Right renal pelvis (tissue), 4 donors: ENCODE measurements at places on chromosomes 7 and 10.

- DNase-seq, result no peak
Observed at GRCh38 chr10:32241946-32242345, 105.0 kb downstream of the EPC1 start.

- DNase-seq, result no peak
Observed at GRCh38 chr7:25726781-25727311, 425.2 kb upstream of the NFE2L3 start.

DNA sequence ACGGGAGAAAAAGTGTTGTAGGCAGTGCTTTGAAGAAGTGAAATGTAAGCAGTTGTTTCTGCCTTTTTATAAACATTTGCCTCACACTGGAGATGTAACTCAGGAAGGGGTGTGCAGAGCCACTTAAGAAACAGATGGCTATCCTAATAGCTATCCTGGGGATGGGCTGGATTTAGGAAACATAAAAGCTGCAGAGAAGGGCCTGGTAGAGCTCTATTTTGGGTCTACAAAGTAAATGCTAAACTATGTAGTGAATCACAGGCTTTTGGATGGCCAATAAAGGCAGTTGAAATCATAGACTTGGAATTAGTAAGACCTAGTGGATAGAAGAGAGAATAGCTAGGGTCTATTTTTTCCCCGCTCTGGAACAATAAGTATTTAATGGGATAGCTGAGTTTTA lies 79.9 kb upstream of the AGR3 start:
- DNase-seq, result no peak

DNA sequence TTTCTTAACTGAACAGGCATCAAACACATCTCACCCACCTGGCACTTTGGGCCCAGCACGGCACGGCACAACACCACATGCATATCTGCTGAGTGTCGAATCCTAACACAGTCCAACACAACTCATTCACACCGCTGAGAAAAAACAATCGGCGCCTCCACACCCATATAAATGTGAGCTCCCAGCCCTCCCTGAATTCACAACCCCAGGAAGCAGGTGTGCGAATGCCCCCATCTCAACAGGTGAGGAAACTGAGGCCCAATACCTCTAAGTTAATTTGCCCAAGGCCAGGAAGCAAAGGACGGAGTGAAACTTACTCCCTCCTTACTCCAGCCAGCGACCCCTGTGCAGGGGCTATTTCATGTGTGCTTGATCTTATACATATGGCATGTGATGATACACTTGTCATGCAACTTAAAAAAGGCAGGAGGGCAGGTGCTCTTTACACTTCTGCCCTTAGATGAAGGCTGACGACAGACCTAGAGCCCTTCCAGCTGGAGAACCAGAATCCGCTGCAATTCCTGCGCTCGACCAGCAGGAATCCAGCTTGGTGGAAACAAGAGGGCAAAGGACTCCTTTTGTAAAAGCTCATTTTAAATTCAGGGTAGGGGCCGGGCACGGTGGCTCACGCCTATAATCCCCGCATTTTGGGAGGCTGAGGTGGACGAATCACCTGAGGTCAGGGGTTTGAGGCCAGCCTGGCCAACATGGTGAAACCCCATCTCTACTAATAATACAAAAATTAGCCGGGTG lies 116.0 kb downstream of the LARP4B start:
- DNase-seq, result no peak

- DNase-seq, result no peak
Observed at GRCh38 chr7:75789361-75789924, 17.4 kb upstream of the CCL26 start.

- no peak for DNase-seq
Observed at GRCh38 chr10:33150889-33151288, 183.6 kb downstream of the NRP1 start.

GRCh38 chr7:78159545-78159944 lies 361.0 kb downstream of the PHTF2 start:
- DNase-seq, result no peak

DNA sequence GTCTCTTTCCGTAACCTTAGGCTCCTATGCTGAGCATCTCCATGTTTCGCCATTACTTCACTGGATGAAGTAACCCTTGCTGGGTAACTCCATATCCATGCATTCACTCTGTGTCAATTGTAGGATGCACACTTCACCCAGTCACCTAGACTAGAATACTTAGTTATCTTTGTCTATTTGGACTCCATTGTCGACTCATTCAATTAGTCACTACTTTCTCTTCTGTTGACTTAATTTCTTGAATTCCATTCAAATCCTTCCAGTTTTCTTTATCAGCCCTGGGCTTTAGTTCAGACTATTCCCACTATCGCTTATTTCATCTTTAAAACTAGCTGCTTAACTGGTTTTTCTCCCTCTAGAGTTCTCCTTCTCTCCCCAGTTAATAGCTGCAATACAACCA lies 111.3 kb upstream of the TNS3 start:
- no peak for DNase-seq

DNA sequence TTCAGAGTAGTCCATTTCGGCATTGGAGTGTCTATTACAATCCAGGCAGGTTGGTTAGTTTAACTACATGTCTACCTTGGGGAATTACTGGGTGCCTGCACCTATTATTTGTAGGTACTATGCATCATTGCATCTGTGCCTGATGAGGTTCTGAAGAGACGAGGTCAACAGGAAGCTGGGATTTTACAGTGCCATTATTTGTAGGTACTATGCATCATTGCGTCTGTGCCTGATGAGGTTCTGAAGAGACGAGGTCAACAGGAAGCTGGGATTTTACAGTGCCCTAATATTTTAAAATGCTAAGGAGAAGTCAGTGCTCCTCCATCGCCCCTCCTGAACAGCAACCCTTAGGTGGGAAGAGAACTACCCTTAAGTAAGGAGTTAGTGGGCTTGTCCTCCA lies 41.7 kb downstream of the NPY start:
- no peak for DNase-seq

GRCh38 chr7:16708511-16708910 lies 45.0 kb upstream of the TSPAN13 start:
- DNase-seq, result no peak

GRCh38 chr10:60960913-60961312 lies 16.9 kb upstream of the RHOBTB1 start:
- DNase-seq, result no peak

DNA sequence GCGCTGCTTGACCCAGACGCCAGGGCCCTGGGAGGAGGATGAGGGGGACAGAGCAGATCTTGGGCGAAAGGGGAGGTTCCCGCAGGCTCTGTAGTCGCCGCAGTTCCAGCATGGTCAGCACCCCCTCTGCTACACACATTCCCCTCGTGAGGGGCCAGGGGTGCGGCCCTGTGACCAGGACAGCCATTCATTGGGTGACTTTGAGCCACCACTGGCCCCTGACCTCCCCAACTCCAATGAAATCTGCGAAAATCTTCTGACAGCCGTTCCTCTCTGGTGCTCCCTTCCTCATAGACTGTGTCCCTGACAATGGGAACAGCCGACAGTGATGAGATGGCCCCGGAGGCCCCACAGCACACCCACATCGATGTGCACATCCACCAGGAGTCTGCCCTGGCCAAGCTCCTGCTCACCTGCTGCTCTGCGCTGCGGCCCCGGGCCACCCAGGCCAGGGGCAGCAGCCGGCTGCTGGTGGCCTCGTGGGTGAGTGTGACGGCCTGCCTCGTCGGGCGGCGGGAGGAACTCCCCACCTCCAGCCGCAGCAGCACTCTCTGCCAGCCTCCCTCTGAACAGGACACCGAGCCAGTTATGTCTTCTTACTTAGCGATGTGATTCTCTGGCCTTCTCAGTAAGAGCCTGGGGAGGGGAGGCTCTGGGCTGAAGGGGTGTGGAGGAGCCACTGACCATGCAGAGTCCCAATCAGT lies 825 bp downstream of the TMEM176A start:
- DNase-seq, result no peak

GRCh38 chr7:31883761-31884164 lies 186.4 kb downstream of the PDE1C start:
- no peak for DNase-seq

DNA sequence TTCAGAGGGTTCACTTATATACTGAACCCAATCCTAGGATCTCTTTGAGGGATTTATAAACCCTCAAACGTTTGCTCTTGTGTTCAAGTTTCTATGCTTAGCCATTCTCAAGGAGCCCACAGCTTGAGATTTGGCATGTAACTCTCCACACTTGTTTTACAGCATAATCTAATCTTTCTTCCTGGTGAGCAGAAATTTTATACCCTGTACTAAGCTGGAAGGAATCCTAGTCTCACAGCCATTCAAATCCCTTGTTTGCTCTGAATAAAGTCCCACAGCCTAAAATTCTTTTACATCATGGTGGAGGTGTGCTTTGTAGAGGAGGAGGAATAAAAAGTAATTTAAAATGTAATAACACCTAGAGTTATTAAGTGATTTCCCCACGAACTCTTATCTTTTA lies 5.3 kb upstream of the AGR2 start:
- no peak for DNase-seq

GRCh38 chr10:72331575-72332422 lies 22.9 kb downstream of the DNAJB12 start:
- DNase-seq, result no peak

- no peak for DNase-seq
Observed at GRCh38 chr7:98346515-98347069, 54.3 kb downstream of the BAIAP2L1 start.

DNA sequence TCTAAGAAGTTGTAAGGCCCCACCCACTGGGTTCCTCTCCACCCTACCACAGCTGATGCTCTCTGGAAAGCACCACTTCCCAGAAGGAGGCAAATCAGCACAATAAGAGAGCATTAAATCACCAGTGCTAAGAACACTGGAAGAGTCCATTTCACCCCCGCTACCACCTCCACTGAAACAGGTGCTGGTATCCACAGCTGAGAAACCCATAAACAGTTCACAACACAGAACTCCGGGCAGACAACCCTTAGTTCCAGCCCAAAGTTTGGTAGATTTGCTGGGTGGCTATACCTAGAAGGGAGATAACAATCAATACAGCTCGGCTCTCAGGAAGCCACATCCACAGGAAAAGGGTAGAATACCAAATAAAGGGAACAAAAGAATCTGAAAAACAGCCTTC lies 34.1 kb downstream of the ZNF680 start:
- no peak for DNase-seq

DNA sequence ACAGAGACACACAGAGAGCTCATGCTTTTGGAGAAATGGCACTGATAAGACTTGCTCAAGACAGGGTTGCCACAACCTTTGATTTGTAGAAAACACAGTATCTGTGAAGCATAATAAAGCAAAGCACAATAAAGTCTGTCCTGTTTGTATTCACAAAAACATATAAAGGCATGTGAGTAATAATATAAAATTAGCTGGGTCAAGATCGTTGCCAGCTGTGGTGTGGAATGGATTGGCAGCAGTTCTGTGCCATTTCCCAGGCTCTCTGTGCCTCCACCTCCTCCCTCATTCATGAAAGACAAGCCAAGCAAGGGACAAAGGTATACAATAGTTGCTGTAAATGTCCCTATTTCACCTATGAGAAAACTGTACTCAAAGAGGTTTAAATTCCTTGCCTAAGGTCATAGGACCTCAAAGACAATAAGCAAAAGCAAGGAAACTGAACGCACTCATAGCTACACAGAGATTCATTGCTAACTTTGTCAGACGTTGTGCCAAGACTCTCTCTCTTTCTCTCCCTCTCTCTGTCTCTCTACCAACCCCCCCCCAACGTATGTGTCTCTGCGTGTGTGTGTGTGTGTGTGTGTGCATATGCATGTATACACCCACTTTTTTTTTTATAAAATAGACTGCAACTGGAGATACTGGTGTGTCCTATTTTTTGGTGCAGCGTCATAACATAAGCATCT lies 31.8 kb downstream of the CHST3 start:
- no peak for DNase-seq

DNA sequence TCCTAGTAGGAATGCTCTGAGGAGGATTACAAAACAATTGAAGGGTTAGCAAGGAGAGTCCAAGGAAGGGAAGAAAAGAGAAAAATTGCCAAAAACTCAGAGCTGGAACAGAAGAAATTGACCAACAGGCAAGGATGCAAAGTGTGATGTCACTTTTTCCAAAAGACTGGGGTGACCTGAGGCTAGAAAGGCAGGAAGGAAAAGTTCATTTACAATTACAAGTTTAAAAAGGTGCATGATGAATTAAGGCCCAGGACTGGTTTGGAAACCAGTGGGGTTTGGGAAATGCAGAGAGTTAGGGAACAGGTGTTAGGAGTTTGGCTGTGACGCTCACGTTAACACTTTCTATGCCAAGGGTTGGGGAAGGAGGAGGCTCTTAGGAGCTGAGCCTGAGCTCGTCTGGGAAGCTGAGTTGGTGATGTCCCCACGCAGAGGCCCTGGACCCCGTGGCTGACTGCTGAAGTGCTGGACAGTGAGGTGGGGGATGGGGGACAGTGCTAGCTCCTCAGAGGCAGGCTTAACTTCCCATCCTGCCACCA lies 92.6 kb upstream of the PODXL start:
- no peak for DNase-seq

GRCh38 chr10:5416981-5417380 lies 4.6 kb downstream of the NET1 start:
- DNase-seq, result no peak

DNA sequence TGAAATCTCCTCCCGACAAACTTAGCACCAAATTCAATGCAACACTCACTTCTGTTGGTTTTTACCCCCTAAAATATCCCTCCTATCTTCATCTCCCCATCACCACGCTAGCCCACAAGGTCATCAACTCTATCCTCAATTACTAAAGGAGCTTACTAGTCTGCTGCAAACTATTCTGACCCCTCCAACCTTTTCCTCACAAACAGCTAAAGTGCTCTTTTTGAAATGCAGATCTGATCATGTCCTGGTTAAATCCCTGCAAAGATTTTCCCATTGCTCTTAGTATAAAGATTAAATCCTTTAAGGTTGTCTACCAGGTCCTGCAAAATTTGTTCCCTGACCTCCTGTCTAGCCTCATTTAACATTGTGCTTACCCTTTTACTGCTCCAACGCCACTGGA lies 8.6 kb downstream of the SGCE start:
- DNase-seq, result no peak

DNA sequence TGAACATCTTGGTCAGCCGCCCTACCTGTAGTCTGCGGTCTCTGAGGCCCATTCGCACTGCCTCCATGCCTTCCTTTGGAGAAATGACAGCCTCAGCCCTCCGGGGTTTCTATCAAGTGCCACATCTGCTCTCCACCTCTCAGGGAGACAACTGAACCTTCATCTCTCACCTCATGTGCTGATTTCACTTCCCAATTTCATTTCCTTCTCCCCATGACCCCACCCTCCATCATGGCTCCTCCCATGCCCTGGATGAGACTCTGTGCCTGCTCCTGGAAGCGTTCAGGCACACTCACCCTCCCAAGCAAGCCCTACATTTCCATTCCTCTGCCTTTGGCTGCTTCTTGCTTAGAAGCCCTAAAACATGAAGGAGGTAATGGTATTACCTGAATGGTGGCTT lies 7.8 kb upstream of the SCD start:
- no peak for DNase-seq

- DNase-seq, result no peak
Observed at GRCh38 chr7:101201695-101202602, 1.1 kb upstream of the MOGAT3 start.

GRCh38 chr10:30865141-30865926 lies 166.3 kb downstream of the ZNF438 start:
- no peak for DNase-seq

DNA sequence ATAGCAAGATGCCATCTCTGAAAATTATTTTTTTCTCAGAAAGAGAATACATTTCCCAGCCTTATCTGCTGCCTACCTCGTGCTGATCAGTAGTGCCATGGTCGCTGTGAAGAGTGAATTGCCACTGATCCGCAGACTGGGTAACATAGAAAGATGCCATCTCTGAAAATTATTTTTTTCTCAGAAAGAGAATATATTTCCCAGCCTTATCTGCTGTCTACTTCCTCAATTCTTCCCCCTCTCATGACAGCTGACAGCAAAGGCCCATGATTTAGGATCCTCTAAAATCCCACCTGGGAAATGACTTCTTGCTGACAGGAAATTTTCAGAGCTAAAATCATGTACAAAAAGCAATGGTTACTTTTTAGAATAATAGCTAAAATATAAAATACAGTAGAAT lies 92.5 kb upstream of the AHR start:
- DNase-seq, result no peak
